Spleen (tissue), 13 donors: ENCODE measurements at places on chromosomes 7 and 10. TPM values are rescaled to one million over a fixed set of nuclear protein-coding genes. Genes with fewer than 3 reads are reported as not detected.
A peak's percentile ranks its signal among the peaks of the same experiment; 100 is the strongest.

DNA sequence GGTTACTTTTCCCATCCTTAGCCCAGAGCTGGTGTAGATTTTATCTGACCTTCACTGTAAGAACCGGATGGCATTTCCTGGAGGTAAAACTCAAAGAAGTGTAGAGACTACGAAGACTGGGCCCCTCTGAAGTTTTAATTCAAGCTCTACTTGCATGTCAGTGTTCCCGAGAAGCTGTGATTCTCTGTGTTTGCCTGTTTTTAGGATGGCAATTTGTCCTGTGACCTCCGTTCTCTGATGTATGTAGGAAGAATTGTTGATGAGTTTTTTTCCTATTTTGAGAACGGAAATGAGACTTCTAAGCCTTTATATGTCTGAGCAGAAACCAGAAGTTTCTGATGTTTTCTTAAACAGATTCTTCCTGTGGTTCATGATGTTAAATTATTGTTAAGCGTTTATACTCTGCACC lies 94.1 kb downstream of the CDCA7L start:
- no peaks in the 10 kb centered on the region for H3K36me3 ChIP-seq
- H3K27ac ChIP-seq: no peak overlapping the region
- no peaks in the 10 kb centered on the region for H3K4me1 ChIP-seq
- no peak overlapping the region for H3K4me3 ChIP-seq
- DNase-seq: no peak

- peaks cover 28% of the 10 kb centered on the region for H3K4me1 ChIP-seq
- H3K27ac ChIP-seq: no peak overlapping the region
- DNase-seq: no peak
- no peak overlapping the region for H3K4me3 ChIP-seq
These were observed 57.5 kb upstream of the FAM133B start for GRCh38 chr7:92647652-92648051.

ASB10 gene
- not detected for total RNA-seq

TMEM273 gene
- total RNA-seq: 46.9 TPM

ANKRD30A gene
- total RNA-seq: not detected

DNA sequence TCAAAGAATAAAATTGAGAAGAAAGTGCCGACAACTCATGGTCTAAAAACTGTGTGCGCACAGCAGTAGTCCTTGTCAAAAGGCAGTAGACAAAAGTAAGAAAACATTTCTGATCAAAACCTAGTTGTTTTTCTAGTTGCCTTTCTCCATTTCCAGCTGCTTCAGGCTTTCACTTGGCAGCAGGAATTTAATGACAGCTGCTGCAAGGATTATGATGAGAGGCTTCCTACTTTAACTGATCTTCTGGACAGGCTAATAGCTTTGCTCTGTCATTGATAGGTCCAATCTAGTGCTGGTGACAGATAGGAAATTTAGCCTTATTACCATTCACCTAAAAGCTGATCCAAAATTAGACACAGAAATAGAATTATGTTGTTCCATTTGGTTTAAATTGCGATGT lies 110.7 kb upstream of the SEMA3C start:
- H3K36me3 ChIP-seq: no peaks in the 10 kb centered on the region
- no peak overlapping the region for H3K27ac ChIP-seq
- no peak overlapping the region for H3K4me3 ChIP-seq
- no peaks in the 10 kb centered on the region for H3K4me1 ChIP-seq

- no peak overlapping the region for H3K27ac ChIP-seq
- no peaks in the 10 kb centered on the region for H3K36me3 ChIP-seq
- no peak overlapping the region for H3K4me3 ChIP-seq
- H3K4me1 ChIP-seq: no peaks in the 10 kb centered on the region
- H3K27me3 ChIP-seq: no peaks in the 10 kb centered on the region
These were observed 942.5 kb downstream of the KCNMA1 start for GRCh38 chr10:76695069-76695468.

GRCh38 chr10:8114741-8115617 lies 60.5 kb downstream of the GATA3 start:
- H3K36me3 ChIP-seq: no peaks in the 10 kb centered on the region
- DNase-seq: no peak
- H3K27me3 ChIP-seq: no peaks in the 10 kb centered on the region
- H3K4me1 ChIP-seq: no peaks in the 10 kb centered on the region

HABP2 gene
- total RNA-seq: not detected

- peak within 1 kb of the TSS; percentile 84 for H3K27ac ChIP-seq
- H3K36me3 ChIP-seq: no peaks in the 10 kb centered on the region
- H3K4me1 ChIP-seq: peaks cover 20% of the 10 kb centered on the region
- peak; percentile 71 for DNase-seq
- H3K4me3 ChIP-seq: peak within 1 kb of the TSS; percentile 52
These were observed at the start of gene PPP1R9A for GRCh38 chr7:94907026-94907810. PPP1R9A (plus strand) TSS chr7:94907594; CDS start chr7:94910114, 2,520 bp downstream.

SPDYE17 gene
- total RNA-seq: not detected

ACSL5 gene
- 42.2 TPM for total RNA-seq

CHRM2 gene
- total RNA-seq: 0.13 TPM

GRCh38 chr7:19001854-19002253 lies 115.6 kb downstream of the TWIST1 start:
- H3K27me3 ChIP-seq: no peaks in the 10 kb centered on the region
- no peaks in the 10 kb centered on the region for H3K36me3 ChIP-seq
- DNase-seq: no peak
- H3K4me3 ChIP-seq: no peak overlapping the region

GPR85 gene
- 6.9 TPM for total RNA-seq

ZNF727 gene
- 6.1 TPM for total RNA-seq

LIPN gene
- total RNA-seq: 7.1 TPM

C10orf105 gene
- total RNA-seq: 3.1 TPM

DNA sequence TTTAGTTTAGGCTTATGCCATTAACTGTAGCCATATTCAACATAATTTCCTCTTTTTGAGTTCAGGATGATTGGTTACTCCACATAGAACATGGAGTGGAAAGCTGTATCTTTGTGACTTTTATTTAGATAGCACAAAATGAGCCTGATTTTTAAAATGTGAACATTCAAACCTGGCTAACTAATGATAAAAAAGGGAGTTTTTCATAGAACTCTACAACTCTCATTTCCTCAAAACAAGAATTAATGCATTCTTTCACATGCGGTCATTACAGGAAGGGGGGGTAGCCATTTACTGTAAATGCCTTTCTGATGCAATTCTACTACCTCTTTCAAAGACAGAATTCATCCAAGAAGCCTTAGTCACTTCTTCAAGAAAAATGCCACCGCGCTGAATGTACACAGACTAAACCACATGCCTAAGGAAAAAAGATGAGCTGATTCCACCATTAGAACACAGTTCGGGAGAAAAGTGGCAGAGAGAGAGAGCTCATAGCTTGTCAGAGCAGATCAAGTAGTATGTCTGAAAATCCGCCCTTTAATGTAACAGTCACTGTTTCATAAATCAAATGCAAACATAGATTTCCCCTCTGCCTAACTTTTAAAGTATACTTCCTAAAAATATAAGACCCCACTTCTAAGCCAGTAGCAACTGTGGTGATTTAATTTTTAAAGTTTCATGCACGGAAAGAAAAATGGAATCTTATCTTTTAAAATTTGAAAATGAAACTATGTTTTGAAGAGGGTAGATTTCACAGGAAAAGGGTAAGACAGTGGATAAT lies 226.4 kb upstream of the KLF14 start:
- H3K27ac ChIP-seq: peak overlapping the region; percentile 55
- H3K4me1 ChIP-seq: peaks cover 71% of the 10 kb centered on the region
- no peaks in the 10 kb centered on the region for H3K27me3 ChIP-seq

DNA sequence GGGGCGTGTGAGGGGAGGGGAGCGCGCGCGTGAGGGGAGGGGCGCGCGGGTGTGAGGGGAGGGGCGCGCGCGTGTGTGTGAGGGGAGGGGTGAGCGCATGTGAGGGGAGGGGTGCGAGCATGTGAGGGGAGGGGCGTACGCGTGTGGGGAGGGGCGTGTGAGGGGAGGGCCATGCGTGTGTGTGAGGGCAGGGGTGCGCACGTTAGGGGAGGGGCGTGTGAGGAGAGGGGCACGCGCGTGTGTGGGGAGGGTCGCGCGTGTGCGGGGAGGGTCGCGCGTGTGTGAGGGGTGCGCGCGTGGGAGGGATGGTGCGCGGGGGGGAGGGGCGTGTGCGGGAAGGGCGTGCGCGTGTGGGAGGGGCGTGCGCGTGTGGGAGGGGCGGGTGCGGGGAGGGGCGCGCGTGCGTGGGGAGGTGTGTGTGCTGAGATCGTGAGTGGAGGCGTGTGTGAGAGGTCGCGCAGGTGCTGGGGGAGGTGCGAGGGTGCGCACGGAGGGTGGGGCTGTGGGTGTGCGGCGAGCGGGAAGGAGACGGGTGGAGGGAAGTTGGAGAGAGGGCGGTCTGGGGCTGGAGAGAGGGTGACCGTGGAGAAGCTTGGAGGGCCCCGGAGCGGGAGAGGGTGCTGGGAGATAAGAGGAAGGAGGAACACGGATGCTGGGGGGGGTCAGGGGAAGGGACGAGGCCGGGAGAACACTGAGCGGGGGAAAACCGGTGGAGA lies 19.7 kb downstream of the MXI1 start:
- H3K27ac ChIP-seq: no peak overlapping the region
- peak overlapping the region; percentile 48 for H3K4me3 ChIP-seq
- H3K36me3 ChIP-seq: no peaks in the 10 kb centered on the region
- peak; percentile 95 for DNase-seq
- H3K4me1 ChIP-seq: peaks cover 20% of the 10 kb centered on the region

- H3K36me3 ChIP-seq: no peaks in the 10 kb centered on the region
- DNase-seq: no peak
These were observed 330.0 kb upstream of the CDC14C start for GRCh38 chr7:48594349-48594748.

DNA sequence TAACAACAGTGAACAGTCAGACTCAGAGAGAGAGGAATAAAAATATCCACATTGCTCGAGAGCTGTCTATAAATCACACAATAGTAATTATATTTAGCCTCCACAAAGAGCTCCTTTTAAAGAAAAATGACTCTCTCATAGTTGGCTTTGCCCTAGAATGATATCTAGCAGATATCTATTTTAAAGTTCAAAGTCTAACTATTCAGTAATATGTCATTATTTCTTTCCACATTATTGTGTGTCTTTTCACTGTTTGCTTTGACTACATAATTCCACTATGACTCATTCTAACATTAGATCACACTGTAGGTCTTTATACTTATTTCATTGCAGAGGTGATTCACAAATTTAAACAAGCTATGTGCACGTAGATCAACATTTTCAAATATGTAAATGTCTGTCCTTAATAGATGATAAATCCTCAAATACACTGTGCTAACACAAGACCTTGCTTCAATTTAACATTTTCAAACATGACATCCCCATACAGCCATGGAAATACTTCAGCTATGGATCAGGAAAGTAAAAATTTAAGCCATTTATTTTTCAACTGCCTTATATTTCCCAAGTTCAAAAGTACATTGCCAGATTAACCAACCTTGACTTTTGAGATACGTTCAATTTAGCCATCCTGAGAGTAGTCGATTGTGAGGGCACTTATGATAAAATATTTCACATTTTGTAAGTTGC lies 99.9 kb upstream of the AKR1E2 start:
- no peak overlapping the region for H3K27ac ChIP-seq
- no peaks in the 10 kb centered on the region for H3K36me3 ChIP-seq
- H3K4me1 ChIP-seq: no peaks in the 10 kb centered on the region
- DNase-seq: no peak

DNA sequence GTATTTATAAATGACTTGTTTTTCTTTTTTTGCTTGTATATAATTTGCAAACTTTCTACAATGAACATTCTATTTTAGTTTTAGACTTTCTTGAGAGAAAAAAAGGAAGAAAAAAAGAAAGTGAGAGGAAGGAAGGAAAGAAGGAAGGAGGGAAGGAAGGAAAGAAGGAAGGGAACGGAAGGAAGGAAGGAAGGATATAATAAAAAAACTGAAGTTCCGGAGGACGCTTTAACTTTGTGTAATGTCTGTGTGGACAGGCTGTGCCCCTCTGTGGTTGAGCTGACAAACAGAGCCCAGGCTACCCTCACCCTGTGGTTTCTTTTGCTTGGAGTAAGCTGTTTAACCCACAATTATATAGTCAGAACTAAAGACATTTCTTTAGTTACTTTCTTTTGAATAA lies 108.7 kb downstream of the SEMA3D start:
- H3K27me3 ChIP-seq: no peaks in the 10 kb centered on the region
- DNase-seq: no peak
- no peaks in the 10 kb centered on the region for H3K4me1 ChIP-seq
- no peak overlapping the region for H3K4me3 ChIP-seq

DNA sequence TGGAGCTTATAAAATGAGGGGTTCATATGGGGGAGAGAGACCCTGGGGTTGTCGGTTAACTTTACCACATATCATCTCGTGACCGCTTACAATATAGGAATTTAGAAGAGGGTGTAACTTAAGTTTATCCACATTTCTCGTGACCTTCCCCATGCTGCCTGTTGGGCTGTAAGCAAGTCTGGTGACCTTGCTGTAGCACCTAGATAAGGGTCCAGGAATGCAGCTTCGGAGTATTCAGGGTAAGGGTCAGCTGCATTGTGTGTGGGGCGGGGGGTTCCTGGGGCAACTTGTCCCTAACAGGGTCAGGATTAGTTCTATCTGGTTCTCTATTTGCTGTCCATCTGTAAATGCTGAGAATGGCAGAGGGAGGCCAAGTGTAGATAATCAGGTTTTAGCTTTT lies 1.3 kb upstream of the CHST3 start:
- peaks cover 20% of the 10 kb centered on the region for H3K27me3 ChIP-seq
- H3K27ac ChIP-seq: peak overlapping the region; percentile 86
- no peaks in the 10 kb centered on the region for H3K4me1 ChIP-seq
- DNase-seq: no peak
- H3K36me3 ChIP-seq: no peaks in the 10 kb centered on the region
- no peak overlapping the region for H3K4me3 ChIP-seq

DNA sequence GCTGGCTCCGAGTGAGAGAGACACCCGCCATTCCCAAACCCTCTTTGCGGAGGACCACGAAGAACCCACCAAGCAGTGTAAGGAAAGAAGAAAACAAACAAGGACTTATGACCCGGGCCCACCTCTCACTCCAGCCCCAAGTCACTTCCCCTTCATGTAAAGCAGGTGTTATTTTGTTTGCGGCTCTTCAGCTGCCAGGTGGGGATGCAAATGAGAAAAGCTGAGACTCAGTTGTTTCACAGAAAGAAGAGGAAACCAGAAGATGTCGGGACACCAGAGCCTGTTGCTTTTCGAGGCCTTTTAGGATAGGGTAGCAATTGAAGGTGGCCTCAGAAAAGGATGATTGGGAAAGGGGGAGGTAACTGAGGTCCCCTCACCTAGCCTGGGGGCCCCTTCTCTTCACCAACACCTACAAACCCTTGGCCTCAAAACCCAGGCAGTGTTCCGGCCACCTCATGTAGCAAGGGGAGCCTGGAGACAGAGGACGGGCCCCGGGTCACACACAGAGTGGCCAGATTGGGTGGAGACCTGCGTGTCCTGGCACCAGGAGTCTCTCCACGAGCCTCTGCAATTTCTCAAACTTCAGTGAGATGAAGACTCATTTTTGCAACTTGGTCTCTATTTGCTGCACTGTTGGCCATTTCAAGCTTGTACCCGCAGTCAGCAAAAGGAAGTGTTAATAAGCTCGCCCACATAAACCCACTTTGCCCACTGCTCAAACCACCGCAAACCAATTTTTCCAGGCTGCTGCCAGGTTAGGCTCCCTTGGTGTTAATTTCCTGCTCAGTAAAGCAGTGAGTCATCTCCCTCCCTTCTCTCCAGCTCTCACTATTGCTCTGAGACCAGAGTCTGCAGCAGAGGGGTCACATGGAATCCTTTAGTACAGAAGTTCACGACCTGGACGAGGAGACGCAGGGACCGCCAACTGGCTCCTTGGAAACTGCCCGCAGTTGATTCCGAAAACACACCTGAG lies 45.5 kb downstream of the AOC1 start:
- no peaks in the 10 kb centered on the region for H3K27me3 ChIP-seq
- no peaks in the 10 kb centered on the region for H3K36me3 ChIP-seq
- H3K27ac ChIP-seq: peak overlapping the region; percentile 13
- no peak for DNase-seq
- peaks cover 11% of the 10 kb centered on the region for H3K4me1 ChIP-seq

- no peaks in the 10 kb centered on the region for H3K27me3 ChIP-seq
- H3K27ac ChIP-seq: no peak overlapping the region
- H3K4me1 ChIP-seq: peaks cover 9% of the 10 kb centered on the region
- no peak overlapping the region for H3K4me3 ChIP-seq
- DNase-seq: no peak
These were observed 206.5 kb upstream of the CNTNAP2 start for GRCh38 chr7:145909991-145910513.
